Lung (tissue), 17 donors: ENCODE measurements at places on chromosomes 2 and 18. TPM values are rescaled to one million over a fixed set of nuclear protein-coding genes. Genes with fewer than 3 reads are reported as not detected.

DNA sequence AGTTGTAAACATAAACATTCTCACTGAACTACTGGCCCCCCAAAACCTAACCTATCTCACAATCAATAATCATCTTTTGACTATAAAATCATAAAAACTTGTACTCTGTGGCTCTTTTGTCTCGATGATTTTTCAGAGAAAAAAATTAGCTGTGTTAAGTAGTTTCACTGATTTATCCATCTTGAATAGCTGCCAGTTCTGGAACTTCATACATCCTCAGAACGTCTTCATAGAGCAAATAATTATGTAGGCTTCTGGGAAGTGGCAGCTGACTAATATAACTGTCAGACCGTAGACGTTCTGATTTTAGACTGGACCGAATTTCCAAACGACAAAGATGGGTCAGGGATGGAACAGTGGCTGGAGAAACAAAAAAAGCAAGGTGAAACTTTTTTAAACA lies 97.3 kb upstream of the CHAC2 start:
- H3K4me3 ChIP-seq = no peak overlapping the region
- H3K4me1 ChIP-seq = peaks cover 13% of the 10 kb centered on the region
- peak; percentile 90 for DNase-seq

TLX2 gene
- total RNA-seq = not detected

- H3K36me3 ChIP-seq = no peaks in the 10 kb centered on the region
- H3K27me3 ChIP-seq = peaks cover 7% of the 10 kb centered on the region
- no peak overlapping the region for H3K4me3 ChIP-seq
- DNase-seq = no peak
Measured at GRCh38 chr2:64437883-64438282, 16.1 kb upstream of the LGALSL start.

ICOS gene
- total RNA-seq = 0.83 TPM

GRCh38 chr2:153870308-153870707 lies 1.4 kb upstream of the GALNT13 start:
- peaks cover 45% of the 10 kb centered on the region for H3K27me3 ChIP-seq
- H3K27ac ChIP-seq = no peak overlapping the region
- no peak for DNase-seq
- no peaks in the 10 kb centered on the region for H3K4me1 ChIP-seq

IL1RL2 gene
- total RNA-seq = 1.3 TPM

SNORC gene
- 2.1 TPM for total RNA-seq
